Lower lobe of right lung (tissue), 2 donors: ENCODE measurements at places on chromosomes 4 and X. TPM values are rescaled to one million over a fixed set of nuclear protein-coding genes. Genes with fewer than 3 reads are reported as not detected.

The TMPRSS11F gene
- not detected for total RNA-seq

DNA sequence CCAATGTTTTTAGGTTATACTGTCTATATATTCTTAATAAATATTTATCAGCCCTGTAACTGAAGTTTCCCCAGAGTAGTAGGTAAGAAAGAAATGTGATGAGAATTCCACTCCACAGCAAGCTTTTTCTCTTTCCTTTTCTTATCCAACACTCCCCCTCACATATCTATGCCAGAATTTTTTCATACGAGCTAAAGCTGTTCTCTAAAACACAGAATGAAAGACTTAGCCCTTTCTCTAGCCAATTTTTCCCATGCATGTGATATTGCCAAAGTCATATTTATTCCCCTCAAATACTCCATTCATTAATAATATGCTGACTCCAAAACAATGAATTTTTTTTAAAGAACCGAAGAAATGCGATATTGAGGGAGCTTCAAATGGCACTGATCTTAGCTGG is 32.3 kb downstream of the VEGFC start:
- H3K27me3 ChIP-seq: no peaks in the 10 kb centered on the region
- DNase-seq: no peak
- no peak overlapping the region for H3K27ac ChIP-seq

GRCh38 chr4:24840362-24840761 is 45.0 kb downstream of the SOD3 start:
- H3K27me3 ChIP-seq: no peaks in the 10 kb centered on the region
- no peak for DNase-seq
- H3K4me1 ChIP-seq: peaks cover 3% of the 10 kb centered on the region
- peaks cover 8% of the 10 kb centered on the region for H3K36me3 ChIP-seq
- H3K27ac ChIP-seq: no peak overlapping the region

DNA sequence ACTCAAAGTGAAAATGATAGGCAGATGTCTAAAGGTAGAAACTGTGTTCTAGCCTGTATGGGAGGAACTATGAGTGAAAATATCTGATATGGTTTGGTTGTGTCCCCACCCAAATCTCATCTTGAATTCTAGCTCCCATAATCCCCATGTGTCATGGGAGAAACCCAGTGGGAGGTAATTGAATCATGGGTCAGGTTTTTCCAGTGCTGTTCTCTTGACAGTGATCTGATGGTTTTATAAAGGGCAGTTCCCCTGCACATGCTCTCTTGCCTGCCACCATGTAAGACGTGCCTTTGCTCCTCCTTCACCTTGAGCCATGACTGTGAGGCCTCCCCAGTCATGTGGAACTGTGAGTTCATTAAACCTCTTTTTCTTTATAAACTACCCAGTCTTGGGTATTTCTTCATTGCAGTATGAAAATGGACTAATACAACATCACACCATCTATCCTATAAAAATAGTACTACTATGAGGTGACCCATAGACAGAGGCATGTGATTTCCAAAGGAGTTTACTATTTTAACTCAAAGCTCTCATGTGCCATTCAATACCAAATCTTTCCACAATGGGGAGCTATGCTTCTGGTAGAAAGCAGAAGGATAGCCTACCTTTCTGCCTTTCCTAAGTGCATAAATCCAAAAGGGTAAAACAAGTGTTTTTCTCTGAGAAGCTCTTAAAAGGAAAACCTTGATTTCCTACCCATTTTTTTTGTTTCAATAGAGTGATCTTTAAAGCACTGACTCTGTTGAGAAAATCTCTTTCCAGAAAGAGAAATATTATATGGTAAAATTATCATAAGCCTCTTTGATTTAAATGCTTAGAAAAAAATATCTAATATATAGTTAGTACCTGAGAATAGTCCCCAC is 38.8 kb downstream of the SEC31A start:
- no peaks in the 10 kb centered on the region for H3K27me3 ChIP-seq
- peaks cover 100% of the 10 kb centered on the region for H3K36me3 ChIP-seq
- H3K4me3 ChIP-seq: no peak overlapping the region
- no peak overlapping the region for H3K27ac ChIP-seq

- H3K27me3 ChIP-seq: no peaks in the 10 kb centered on the region
- no peak overlapping the region for H3K4me3 ChIP-seq
- H3K27ac ChIP-seq: no peak overlapping the region
- peaks cover 7% of the 10 kb centered on the region for H3K4me1 ChIP-seq
- DNase-seq: no peak
- no peaks in the 10 kb centered on the region for H3K36me3 ChIP-seq
These were observed 47.7 kb upstream of the FAT4 start for GRCh38 chr4:125266901-125267604.

DNA sequence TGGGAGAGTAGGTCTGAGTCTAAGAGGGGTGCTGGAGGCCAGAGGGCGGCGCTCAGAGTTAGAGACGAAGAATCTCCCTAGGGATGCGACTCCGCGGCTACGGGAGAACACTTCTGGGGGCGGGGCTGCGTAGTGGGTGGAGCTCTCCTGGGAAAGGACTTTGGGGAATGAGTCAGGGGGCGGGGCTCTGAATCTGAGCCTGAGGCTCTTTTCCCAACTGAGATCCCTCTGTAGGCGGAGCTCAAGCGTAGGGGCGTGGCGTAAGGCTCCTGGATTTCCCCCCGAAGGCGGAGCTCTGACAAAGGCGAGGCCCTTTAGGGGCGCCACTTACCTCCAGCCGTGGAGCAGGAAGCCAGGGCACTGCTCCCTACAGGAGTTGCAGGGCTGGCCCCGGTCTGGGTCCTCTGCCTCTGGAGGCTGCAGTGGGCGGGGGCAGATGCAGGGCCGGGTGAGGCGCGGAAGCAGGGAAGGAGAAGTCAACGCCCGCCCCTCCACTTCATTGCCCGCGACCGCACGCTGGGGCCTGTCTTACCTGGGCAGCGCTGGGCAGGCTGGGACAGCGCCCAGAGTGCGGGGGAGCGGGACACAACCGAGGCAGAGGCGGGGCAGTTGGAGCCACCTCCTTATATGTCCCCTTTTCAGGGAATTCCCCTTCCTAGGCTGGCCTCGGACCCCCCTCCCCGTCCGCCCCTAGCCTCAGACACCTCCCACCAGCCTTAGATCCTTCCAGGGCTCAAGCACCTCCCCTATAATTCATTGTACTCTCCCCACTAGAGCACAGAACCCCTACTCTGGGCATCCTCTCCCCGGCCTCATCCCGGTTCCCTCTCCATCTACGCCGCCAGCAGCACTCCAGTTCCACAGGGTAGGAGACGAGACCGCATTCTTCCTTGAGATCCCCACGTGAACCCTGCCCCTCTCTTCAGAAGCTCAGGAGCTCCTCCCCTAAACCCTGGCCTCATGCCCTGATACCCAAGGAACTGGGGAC is 1.6 kb downstream of the PRICKLE3 start:
- H3K36me3 ChIP-seq: peaks cover 28% of the 10 kb centered on the region
- peak overlapping the region; percentile 67 for H3K27ac ChIP-seq
- peak; percentile 92 for DNase-seq
- no peaks in the 10 kb centered on the region for H3K27me3 ChIP-seq
- peaks cover 7% of the 10 kb centered on the region for H3K4me1 ChIP-seq

DNA sequence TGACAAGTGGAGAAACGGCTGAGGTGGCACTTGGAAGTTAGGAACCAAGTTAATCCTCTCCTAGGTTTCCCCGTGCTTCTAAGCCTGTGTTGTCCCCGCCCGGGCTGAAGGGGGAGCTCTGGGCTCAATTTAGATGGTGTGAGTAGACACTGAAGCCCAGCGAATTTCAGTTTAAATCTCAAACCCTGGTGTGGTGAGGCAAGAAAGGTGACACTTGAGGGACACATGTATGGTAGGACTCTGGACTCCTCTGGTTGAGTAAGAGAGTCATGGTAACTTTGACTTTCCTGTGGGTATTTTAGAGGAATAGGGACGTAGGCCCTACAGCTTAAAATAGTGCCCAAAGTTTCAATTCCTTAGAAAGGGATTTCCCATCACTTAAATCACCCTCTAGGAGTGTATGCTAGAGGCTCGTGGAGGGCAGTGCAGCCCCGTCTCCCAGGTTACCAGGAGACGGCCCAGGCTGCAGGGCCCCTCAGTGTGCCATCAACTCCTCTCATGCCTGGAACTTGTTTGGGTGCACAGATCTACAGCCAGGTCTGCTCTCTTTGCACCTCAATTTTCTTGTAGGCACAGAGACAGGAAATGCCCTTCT is 24.0 kb downstream of the HAND2 start:
- no peak overlapping the region for H3K4me3 ChIP-seq
- no peaks in the 10 kb centered on the region for H3K36me3 ChIP-seq
- H3K27me3 ChIP-seq: peaks cover 100% of the 10 kb centered on the region
- peaks cover 26% of the 10 kb centered on the region for H3K4me1 ChIP-seq
- H3K27ac ChIP-seq: no peak overlapping the region

The PCDH19 gene
- total RNA-seq: 0.27 TPM

DNA sequence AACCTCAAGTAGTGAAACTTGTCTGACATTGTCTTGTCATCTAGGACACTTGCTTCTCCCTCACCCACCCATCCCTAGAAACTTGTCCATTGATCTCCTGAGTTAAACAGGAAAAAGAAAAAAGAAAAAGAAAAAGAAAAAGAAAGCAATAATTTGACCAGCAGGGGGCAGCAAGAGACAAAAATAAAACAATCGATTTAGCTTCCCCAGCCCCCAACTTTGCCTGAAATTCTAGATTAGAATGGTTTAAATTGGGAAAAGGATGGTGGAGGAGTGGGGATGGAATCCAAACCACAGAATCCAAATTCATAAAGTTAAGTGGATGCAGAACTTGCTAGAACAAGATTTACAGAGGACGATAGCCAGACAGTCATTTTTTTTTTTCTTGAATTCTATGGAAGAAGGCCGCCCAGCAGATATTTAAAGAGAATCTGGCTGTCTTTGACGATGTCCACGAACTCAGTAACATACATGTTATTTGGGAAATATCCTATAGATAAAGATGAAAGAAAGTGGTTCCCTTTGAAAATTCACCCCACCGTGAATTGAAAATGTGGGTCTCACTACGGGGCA is 282.9 kb downstream of the USP46 start:
- no peak for DNase-seq
- H3K36me3 ChIP-seq: no peaks in the 10 kb centered on the region
- H3K27me3 ChIP-seq: no peaks in the 10 kb centered on the region
- no peak overlapping the region for H3K4me3 ChIP-seq

GRCh38 chr4:94548571-94548970 is 96.8 kb downstream of the PDLIM5 start:
- DNase-seq: no peak
- H3K36me3 ChIP-seq: no peaks in the 10 kb centered on the region
- H3K27me3 ChIP-seq: no peaks in the 10 kb centered on the region
- H3K4me3 ChIP-seq: no peak overlapping the region

DNA sequence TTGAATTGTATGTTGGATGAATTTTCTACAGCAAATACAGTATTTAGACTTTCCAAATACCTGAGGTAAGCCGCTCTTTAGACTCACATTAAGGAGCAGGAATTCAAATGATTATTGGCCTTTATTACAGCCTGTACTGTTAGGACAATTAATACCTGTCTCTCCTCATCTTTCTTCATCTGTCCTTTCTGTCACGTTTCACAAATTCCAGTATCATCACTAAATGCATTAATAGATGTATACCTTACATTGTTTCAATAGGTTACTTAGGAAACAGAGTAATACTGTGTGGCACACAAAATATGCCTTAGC is 1.2 kb downstream of the FAM241A start:
- H3K27ac ChIP-seq: peak overlapping the region; percentile 90
- H3K27me3 ChIP-seq: no peaks in the 10 kb centered on the region
- H3K36me3 ChIP-seq: no peaks in the 10 kb centered on the region
- DNase-seq: no peak
- peak overlapping the region; percentile 84 for H3K4me3 ChIP-seq

The RTL5 gene
- total RNA-seq: 9.9 TPM

- no peak overlapping the region for H3K27ac ChIP-seq
- no peaks in the 10 kb centered on the region for H3K36me3 ChIP-seq
- no peaks in the 10 kb centered on the region for H3K4me1 ChIP-seq
- DNase-seq: no peak
- no peaks in the 10 kb centered on the region for H3K27me3 ChIP-seq
- no peak overlapping the region for H3K4me3 ChIP-seq
These were observed 415 bp upstream of the TENM3 start for GRCh38 chr4:182242787-182243186.

The NAP1L5 gene
- 3.0 TPM for total RNA-seq

DNA sequence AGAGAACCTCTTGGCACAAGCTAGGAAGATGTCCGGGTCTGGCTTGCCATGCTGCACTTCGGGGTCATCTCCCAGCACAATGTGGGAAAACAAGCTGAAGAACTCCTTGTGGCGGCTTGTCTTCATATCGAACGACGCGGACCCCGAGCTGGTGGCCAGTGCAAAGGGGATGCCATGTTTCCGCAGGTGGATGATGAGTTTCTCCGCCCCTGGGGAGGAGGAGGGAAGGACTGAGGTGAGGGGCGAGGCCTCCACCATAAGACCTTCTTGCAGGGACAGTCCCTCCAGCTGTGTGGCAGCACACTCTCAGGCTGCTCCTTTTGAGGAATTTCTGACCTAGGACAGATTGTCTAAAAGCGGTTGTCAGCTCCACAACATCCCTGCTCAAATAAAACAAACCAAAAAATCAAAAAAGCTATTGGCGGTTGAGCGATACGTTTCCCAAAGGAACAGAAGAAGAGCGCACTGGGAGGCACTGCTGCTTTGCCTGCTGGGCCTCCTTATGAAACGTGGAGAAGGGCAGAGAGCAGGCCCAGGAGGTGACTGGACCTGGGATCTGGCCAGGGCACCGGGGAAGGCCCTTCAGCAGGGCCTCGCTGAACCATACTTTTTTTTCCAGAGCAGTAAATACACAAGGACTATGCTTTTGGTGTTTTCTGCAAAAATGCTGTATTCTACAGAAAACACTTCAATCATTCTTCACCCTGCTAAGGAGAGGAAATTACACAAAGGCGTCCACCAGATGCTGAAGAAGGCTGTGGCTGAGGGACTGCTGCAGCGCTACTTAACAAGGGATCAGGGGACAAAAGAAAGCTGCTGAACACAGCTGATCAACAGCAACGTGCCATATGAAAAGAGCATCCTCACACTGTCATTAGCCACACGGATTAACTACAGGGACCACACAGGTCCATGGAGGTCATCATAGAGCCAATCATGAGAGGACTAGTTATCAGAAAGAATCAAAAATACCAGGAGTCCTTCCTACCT is 70.0 kb upstream of the STS start:
- no peaks in the 10 kb centered on the region for H3K4me1 ChIP-seq
- H3K27me3 ChIP-seq: no peaks in the 10 kb centered on the region
- H3K4me3 ChIP-seq: no peak overlapping the region
- no peaks in the 10 kb centered on the region for H3K36me3 ChIP-seq
- no peak for DNase-seq

The CRMP1 gene
- total RNA-seq: 6.2 TPM

DNA sequence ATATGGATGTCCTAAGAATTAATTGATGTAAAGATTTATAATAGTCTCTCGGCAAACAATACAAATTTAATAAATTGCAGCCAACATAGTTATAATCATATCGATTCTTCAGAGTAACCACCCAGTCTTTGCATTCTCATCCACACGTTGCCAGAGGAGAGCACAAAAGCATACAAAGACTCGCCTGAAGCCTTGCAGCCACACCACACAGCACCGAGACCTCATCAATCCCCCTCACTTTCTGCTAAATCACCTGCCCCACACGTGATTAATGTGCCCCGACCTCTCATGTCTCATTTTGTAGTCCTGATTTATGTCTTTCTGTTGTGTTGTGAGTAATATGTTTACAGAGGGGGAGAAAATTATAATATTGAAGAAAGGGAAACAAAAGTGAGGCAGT is 510.4 kb downstream of the TRIML1 start:
- H3K27me3 ChIP-seq: no peaks in the 10 kb centered on the region
- no peaks in the 10 kb centered on the region for H3K4me1 ChIP-seq
- H3K4me3 ChIP-seq: no peak overlapping the region

The UGT2B15 gene
- total RNA-seq: not detected
